ENCODE measurements at places on chromosomes 6 and 20. TPM values are rescaled to one million over a fixed set of nuclear protein-coding genes. Genes with fewer than 3 reads are reported as not detected.

GRCh38 chr6:168264593-168265335, 54.8 kb downstream of the DACT2 start:
- H3K4me3 ChIP-seq, result no peak overlapping the region
- H3K4me1 ChIP-seq, result peaks cover 9% of the 10 kb centered on the region
- H3K27ac ChIP-seq, result no peak overlapping the region
- no peak for DNase-seq

- no peaks in the 10 kb centered on the region for H3K4me1 ChIP-seq
- no peak overlapping the region for H3K27ac ChIP-seq
- H3K4me3 ChIP-seq, result no peak overlapping the region
- no peaks in the 10 kb centered on the region for H3K27me3 ChIP-seq
- no peak for DNase-seq
- H3K36me3 ChIP-seq, result no peaks in the 10 kb centered on the region
Measured at GRCh38 chr6:161181121-161181520, 92.7 kb downstream of the AGPAT4 start.

DNA sequence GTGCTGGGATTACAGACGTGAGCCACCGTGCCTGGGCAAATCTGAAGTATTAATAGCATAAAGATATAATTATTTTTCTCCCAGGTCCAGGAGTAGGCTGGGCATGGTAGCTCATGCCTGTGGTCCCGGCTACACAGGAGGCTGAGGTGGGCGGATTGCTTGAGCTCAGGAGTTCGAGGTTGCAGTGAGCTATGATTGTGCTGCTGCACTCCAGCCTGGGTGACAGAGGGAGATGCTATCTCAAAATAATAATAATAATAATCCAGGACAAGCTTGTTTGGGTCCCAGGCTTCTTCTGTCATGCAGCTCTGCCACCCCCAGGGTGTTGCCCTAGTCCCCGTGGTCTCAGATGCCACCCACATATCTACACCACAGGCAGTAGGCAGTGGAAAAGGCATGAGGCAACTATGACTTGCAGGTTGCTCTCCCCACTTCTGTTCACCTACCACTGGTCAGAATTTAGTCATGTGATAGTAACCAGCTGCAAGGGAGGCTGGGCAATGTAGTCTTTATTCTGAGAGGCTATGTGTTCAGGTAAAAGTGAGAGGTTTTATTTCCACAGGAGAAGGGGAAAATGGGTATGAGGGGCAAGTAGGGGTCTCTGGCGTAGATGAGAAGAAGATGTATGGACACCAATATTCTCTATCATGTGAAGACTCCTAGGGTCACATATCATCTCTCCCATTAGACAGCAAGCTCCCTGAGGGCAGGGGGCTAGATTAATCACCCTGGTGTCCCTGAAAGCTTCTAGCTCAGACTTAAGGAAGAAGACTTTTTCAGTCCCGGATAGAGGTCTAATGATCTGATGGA, 25.7 kb downstream of the TCF15 start:
- H3K27me3 ChIP-seq, result no peaks in the 10 kb centered on the region
- no peak for DNase-seq
- H3K4me1 ChIP-seq, result no peaks in the 10 kb centered on the region

GRCh38 chr6:26163427-26164119, 76.3 kb downstream of the HFE start:
- DNase-seq, result no peak
- H3K4me3 ChIP-seq, result no peak overlapping the region
- no peaks in the 10 kb centered on the region for H3K27me3 ChIP-seq
- H3K27ac ChIP-seq, result no peak overlapping the region

DNA sequence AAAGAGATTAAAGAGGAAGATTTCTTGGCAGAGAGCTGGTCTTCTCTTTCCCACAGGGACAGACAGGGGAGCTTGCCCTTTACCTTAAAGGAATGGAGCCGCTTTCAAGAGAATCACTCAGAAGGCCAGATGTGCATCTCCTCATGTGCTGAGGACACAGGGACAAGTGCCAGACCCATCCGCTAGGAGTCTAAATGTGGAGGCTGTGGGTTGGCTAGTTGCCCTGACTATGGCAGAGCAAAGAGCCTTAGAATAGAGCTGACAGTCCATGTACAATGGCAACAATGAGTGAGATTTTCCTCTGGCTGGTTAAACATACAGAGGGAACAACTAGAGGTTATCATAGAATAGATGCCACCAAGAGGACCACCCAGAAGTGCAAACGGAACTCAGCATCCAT, 7.3 kb upstream of the DOK5 start:
- no peak overlapping the region for H3K27ac ChIP-seq
- no peak overlapping the region for H3K4me3 ChIP-seq
- no peak for DNase-seq
- no peaks in the 10 kb centered on the region for H3K36me3 ChIP-seq
- H3K27me3 ChIP-seq, result no peaks in the 10 kb centered on the region
- H3K4me1 ChIP-seq, result no peaks in the 10 kb centered on the region

FHL5 gene
- total RNA-seq, result 1.1 TPM

DNA sequence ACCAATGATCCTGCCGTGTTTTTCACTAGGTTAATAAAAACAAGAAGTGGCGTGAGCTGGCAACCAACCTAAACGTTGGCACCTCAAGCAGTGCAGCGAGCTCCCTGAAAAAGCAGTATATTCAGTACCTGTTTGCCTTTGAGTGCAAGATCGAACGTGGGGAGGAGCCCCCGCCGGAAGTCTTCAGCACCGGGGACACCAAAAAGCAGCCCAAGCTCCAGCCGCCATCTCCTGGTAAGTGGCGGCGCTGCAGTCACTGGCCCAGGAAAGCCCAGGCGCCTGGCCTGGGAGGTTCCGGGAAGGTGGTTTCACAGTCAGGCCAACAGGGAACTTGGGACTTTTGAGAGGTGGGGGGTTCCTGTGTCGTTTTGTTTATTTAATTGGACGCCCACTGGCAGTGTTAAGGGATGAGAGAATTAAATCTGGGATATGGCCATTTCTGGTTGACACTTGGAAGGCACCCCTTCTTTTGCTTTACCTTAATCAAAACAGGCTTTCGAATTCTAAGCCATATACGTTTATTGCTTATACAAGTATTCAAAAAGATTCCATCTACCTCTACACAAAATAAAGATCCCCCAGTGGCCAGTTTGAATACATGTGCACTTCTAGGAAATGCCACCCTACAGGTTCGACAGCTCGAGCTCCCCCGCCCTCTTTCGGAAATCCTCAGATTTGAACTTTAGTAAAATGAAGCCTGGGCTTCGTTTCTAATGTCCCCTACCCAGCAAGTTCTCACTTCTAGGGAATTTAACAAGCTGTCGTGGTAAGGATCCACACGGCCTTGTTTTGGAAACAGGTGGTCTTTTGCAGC, 138.9 kb downstream of the TMEM242 start:
- no peaks in the 10 kb centered on the region for H3K4me1 ChIP-seq
- no peaks in the 10 kb centered on the region for H3K27me3 ChIP-seq
- DNase-seq, result peak; percentile 84
- no peak overlapping the region for H3K4me3 ChIP-seq

DNA sequence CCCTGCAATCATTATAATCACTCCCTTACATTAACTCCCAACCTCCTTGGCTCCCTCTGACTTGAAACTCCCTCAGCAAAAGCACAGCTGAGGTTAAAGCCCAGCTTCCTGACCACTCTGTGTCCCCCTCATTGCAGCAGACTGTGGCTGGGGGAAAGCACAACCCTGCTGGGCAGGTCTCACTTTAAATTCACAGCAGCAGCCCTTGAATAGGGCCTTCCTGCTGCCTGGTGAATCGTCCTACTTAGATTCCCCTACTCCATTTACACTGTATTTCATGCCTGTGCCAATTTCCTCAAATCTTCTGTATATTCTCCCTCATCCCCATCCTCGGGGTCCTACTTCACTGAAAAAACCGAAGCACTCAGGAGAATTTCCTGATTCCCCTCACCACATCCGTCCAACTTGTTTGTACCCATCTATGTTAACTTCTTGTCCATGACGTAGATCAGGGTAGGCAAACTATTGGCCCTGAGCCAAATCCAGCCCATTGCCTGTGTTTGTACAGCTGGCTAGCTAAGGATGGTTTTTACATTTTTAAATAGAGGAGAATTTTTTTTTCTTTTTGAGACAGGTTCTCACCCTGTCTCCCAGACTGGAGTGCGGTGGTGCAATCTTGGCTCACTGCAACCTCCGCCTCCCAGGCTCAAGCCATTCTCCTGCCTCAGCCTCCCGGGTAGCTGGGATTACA, 31.5 kb upstream of the GCM1 start:
- no peaks in the 10 kb centered on the region for H3K4me1 ChIP-seq
- H3K36me3 ChIP-seq, result no peaks in the 10 kb centered on the region
- H3K27me3 ChIP-seq, result no peaks in the 10 kb centered on the region
- DNase-seq, result peak; percentile 70

GRCh38 chr6:20400456-20401204, 1.0 kb upstream of the E2F3 start:
- peak overlapping the region; percentile 81 for H3K27ac ChIP-seq
- no peaks in the 10 kb centered on the region for H3K4me1 ChIP-seq
- H3K4me3 ChIP-seq, result peak overlapping the region; percentile 31
- no peaks in the 10 kb centered on the region for H3K27me3 ChIP-seq

CTAGE9 gene
- total RNA-seq, result not detected

GRCh38 chr20:34622821-34623451, 54.0 kb downstream of the PIGU start:
- no peaks in the 10 kb centered on the region for H3K36me3 ChIP-seq
- DNase-seq, result no peak

DNA sequence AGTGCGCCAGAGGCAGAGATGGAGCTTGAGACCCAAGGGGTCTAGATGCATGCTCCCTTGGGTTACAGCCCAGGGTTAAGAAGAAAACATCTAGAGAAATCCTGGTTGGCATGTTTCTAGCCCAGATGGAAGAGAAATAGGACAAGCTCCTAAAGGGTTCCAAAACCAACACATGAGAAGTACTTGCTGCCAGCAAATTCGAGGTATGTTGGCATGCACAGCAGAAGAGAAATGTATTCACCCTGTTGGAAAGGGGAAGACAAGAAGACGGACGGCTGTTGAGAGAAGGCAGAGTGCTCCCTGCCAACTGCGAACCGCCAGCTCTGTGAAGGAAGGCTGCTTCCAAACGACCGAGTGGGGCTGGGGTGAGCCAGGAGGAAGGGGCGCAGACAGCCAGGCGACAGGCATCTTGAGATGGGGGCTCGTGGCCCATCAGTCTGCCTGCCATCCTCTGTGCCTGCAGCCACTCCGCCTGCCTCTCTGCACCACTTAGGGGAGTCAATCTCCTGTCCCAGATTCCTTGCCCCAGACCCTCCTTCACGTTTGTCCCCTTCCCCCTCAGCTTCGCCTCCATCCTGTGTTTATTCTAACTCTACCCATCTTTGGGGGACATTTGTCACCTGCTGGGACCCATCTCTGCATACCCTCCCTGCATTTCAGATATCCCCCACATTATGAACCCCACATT, 249.2 kb downstream of the CDC5L start:
- no peak overlapping the region for H3K4me3 ChIP-seq
- no peaks in the 10 kb centered on the region for H3K4me1 ChIP-seq
- H3K36me3 ChIP-seq, result no peaks in the 10 kb centered on the region
- H3K27ac ChIP-seq, result no peak overlapping the region

- no peaks in the 10 kb centered on the region for H3K4me1 ChIP-seq
- no peaks in the 10 kb centered on the region for H3K36me3 ChIP-seq
- no peak for DNase-seq
- H3K27me3 ChIP-seq, result no peaks in the 10 kb centered on the region
Measured at GRCh38 chr20:55194947-55195346, 719.6 kb downstream of the DOK5 start.

- peaks cover 8% of the 10 kb centered on the region for H3K4me1 ChIP-seq
- H3K4me3 ChIP-seq, result no peak overlapping the region
- no peaks in the 10 kb centered on the region for H3K27me3 ChIP-seq
- no peaks in the 10 kb centered on the region for H3K36me3 ChIP-seq
- DNase-seq, result no peak
Measured at GRCh38 chr20:3927486-3928291, 38.5 kb downstream of the PANK2 start.

DNA sequence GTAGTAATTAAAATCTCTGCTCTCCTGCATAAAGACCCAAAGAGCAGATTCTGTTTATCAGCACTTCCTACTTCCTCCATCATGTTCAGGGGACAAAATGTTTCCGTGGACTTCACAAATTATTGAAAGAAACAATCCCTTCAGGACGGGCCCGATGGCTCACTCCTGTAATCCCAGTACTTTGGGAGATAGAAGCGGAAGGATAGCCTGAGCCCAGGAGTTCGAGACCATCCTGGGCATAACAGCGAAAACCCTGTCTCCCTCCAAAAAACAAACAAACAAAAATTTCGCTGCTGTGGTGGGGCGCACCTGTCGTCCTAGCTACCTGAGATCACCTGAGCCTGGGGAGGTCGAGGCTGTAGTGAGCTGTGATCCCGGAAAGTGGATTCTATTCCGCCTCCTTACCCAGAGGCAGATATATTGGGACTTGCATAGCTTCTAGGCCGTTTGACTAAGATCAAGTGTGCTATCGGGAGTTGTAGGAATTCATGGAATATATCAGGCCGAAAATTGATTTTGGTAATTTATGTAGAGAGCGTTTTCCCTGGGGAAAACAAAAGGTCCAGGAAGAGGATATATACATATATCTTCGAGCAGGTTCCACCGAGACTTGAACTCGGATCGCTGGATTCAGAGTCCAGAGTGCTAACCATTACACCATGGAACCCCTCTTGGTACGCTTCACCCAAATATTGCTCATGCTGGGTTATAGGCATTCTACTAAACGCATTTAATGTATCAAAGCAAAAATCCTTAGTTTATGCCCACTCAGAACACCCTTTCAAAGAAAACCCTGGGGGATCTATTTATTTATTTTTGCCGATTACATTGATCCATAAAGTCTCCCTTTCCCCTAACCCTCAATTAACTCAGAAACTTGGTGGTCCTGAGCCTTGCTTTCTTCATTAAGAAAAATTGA, 74.5 kb upstream of the ZNF184 start:
- H3K27ac ChIP-seq, result no peak overlapping the region
- H3K27me3 ChIP-seq, result peaks cover 20% of the 10 kb centered on the region
- no peaks in the 10 kb centered on the region for H3K4me1 ChIP-seq
- H3K36me3 ChIP-seq, result no peaks in the 10 kb centered on the region

- peaks cover 6% of the 10 kb centered on the region for H3K4me1 ChIP-seq
- no peaks in the 10 kb centered on the region for H3K27me3 ChIP-seq
- no peak for DNase-seq
- peaks cover 17% of the 10 kb centered on the region for H3K36me3 ChIP-seq
Measured at GRCh38 chr6:132820629-132821381, 6.4 kb downstream of the RPS12 start.

GRCh38 chr6:154513601-154514320, 3.3 kb upstream of the CNKSR3 start:
- no peaks in the 10 kb centered on the region for H3K36me3 ChIP-seq
- H3K27me3 ChIP-seq, result no peaks in the 10 kb centered on the region
- H3K4me1 ChIP-seq, result peaks cover 14% of the 10 kb centered on the region
- H3K4me3 ChIP-seq, result no peak overlapping the region
- DNase-seq, result no peak

EIF2S2 gene
- total RNA-seq, result 20.7 TPM

- H3K27ac ChIP-seq, result no peak overlapping the region
- no peaks in the 10 kb centered on the region for H3K4me1 ChIP-seq
- H3K36me3 ChIP-seq, result no peaks in the 10 kb centered on the region
- H3K27me3 ChIP-seq, result no peaks in the 10 kb centered on the region
- DNase-seq, result no peak
- H3K4me3 ChIP-seq, result no peak overlapping the region
Measured at GRCh38 chr20:35974256-35974655, 5.9 kb downstream of the CNBD2 start.

SLC22A7 gene
- total RNA-seq, result not detected

- no peak for DNase-seq
- no peak overlapping the region for H3K27ac ChIP-seq
Measured at GRCh38 chr6:14406614-14407331, 289.2 kb downstream of the CD83 start.

SIRPB2 gene
- 0.09 TPM for total RNA-seq

TRDN gene
- total RNA-seq, result not detected

All from pancreas (tissue), 10 donors.